ENCODE measurements at places on chromosomes 16 and 17. TPM values are rescaled to one million over a fixed set of nuclear protein-coding genes. Genes with fewer than 3 reads are reported as not detected.

GGT6 gene
- total RNA-seq: not detected

ENPP7 gene
- total RNA-seq: not detected

SP6 gene
- 2.3 TPM for total RNA-seq

SMIM36 gene
- total RNA-seq: not detected

SLC35G6 gene
- total RNA-seq: not detected

RNU2-1 gene
- not detected for total RNA-seq

GNGT2 gene
- 1.1 TPM for total RNA-seq

PIK3R5 gene
- not detected for total RNA-seq

SERPINF2 gene
- total RNA-seq: not detected

DNASE1L2 gene
- total RNA-seq: 0.26 TPM

TBC1D24 gene
- 7.3 TPM for total RNA-seq

MMP28 gene
- 2.4 TPM for total RNA-seq

TENT4B gene
- total RNA-seq: 6.7 TPM

MAP2K6 gene
- total RNA-seq: 3.8 TPM

ABAT gene
- total RNA-seq: 2.0 TPM

ZNF232 gene
- 4.9 TPM for total RNA-seq

P2RX5 gene
- total RNA-seq: 0.77 TPM

WSCD1 gene
- total RNA-seq: 8.9 TPM

KRTAP3-2 gene
- not detected for total RNA-seq

SCNN1G gene
- 0.13 TPM for total RNA-seq

TPSG1 gene
- not detected for total RNA-seq

UNK gene
- 6.3 TPM for total RNA-seq

SOX9 gene
- not detected for total RNA-seq

G6PC1 gene
- not detected for total RNA-seq

UTS2R gene
- not detected for total RNA-seq

SOX8 gene
- total RNA-seq: 0.26 TPM

KRT24 gene
- total RNA-seq: not detected

CD300A gene
- total RNA-seq: not detected

FA2H gene
- total RNA-seq: not detected

TMEM238L gene
- total RNA-seq: not detected

HOXB9 gene
- total RNA-seq: 0.13 TPM

CRLF3 gene
- 14.8 TPM for total RNA-seq

CHST5 gene
- total RNA-seq: 0.13 TPM

All from dermis microvascular lymphatic vessel endothelial cell (primary cell).